ENCODE measurements at places on chromosomes 12 and 14.

- DNase-seq, result peak; percentile 17
Measured at GRCh38 chr12:90543841-90544240, 411.1 kb downstream of the CCER1 start.

GRCh38 chr12:49804821-49805220 is 23.4 kb downstream of the NCKAP5L start:
- DNase-seq, result no peak

- DNase-seq, result no peak
Measured at GRCh38 chr14:92650581-92651105, 97.8 kb downstream of the LGMN start.

DNA sequence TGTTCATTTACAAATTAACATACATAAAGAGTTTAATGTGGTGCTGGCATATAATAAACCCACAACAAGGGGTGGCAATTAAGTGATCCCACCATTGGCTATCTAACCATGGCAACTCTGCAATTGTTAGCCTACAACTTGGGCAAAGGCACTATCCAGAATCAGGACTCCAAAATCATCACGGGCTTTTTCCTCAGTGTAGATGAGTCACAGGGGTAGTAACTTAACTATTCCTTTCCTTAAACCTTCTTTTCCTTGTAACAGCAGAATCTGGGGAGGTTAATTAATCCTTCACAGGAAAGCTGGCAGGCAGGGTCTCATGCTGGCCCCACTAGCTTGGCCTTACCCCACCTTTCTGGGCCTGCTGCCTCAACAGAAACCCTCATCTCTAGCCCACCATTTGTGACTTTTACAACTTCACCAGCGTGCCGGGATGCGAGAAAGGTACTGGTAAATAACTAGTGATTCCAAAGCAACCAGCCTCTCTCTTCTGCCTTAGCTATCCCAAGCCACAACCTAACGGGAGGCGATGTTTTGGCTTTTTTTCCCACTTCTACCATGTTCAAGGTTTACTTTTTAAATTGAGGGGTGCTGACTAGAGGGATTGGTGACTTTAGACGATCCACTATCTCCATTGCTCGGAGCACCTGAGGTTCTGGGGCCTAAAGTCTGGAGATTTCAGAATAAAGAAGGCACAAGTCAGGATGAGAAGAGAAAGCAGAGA is 744 bp downstream of the ATP5MC2 start:
- no peak for DNase-seq

DNA sequence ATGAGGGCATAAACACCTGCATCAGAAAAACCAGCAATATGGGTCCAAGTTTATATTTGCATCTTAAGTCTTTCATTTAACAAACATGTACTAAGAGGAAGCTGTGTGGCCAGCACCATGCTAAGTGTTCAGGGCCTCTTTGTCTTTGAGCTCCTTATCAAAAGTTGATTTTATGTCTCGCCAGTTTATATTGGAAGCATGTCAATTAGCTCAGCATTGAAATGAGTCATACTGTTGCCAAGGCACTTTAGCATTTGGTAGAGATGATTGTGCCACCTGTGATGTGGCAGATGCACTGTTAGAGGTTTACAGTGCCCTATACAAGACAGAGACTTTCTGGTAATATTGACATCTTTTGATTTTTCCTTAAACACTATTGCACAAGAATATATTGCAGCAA is 68.5 kb downstream of the BHLHE41 start:
- DNase-seq, result peak; percentile 65

- DNase-seq, result peak; percentile 8
Measured at GRCh38 chr14:26765301-26765700, 167.5 kb upstream of the NOVA1 start.

DNA sequence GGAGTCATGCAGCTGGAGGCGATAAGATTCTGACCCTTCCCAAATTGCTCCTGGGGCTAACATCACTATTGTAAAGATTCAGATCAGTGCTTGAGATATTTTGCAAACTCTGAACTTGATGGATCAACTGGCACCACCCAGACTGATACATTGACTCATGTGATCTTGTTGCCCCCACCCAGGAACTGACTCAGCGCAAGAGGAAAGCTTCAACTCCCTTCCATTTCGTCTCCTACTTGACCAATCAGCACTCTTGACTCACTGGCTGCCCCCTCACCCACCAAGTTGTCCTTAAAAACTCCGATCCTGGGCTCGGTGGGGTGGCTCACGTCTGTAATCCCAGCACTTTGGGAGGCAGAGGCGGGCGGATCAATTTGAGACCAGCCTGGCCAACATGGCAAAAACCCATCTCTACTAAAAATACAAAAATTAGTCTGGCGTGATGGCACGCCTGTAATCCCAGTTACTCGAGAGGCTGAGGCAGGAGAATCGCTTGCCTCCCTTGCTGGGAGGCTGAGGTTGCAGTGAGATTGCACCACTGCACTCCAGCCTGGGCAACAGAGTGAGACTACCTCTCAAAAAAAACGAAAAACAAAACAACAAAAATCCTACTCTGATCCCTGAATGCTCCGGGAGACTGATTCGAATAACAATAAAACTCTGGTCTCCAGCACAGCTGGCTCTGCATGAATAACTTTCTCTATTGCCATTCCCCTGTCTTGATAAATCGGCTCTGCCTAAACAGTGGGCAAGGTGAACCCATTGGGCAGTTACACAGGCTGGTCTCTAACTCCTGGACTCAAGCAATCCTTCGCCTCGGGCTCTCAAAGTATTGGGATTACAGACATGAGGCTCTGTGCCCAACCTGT is 9.8 kb upstream of the ARF6 start:
- DNase-seq, result peak; percentile 39

GRCh38 chr14:101460986-101461750 is 100.1 kb upstream of the DIO3 start:
- DNase-seq, result no peak

DNA sequence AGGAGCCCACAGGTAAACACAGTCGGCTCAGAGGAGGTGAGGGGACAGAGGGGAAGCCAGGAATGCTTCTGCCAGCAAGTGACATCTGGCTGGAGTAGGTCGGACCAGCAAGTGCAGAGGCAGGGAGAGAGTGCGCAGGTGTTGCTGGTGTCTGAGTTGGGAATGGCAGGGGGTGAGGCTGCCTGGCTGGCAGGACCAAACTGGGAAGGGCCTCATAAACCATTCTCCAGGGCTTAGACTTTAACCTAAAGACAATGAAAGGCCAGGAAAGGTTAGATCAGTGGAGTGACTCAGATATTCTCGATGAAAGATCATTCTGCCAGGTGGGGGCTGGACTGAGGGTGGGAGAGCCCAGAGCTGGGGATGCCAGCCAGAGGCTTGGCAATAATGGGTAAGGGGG is 66.4 kb downstream of the ITPK1 start:
- no peak for DNase-seq

GRCh38 chr12:46555406-46555852 is 182.9 kb upstream of the SLC38A2 start:
- DNase-seq, result peak; percentile 92

GRCh38 chr12:24229031-24229700 is 279.7 kb upstream of the SOX5 start:
- no peak for DNase-seq

DNA sequence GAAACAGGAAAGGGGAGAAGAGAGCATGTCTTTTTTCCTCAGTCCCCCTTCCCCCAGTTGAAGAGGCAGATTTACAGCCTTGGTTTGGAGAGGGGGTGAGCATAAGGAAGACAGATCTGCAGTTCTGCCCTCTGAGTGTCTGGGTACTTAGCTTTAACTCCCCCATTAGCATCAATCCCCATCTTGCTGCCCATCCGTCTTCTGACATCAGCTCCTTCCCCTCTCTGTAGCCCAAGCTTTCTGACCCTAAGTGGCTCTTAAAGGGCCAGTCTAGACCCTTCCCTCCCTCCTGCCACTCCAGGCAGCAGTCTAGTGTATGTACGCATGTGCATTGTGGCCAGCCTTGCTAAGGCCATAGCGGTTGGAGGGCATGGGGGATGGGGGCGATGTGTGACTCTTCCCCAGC is 7.3 kb downstream of the GPR84 start:
- no peak for DNase-seq

- no peak for DNase-seq
Measured at GRCh38 chr14:64704743-64705380, 638 bp downstream of the PLEKHG3 start.

DNA sequence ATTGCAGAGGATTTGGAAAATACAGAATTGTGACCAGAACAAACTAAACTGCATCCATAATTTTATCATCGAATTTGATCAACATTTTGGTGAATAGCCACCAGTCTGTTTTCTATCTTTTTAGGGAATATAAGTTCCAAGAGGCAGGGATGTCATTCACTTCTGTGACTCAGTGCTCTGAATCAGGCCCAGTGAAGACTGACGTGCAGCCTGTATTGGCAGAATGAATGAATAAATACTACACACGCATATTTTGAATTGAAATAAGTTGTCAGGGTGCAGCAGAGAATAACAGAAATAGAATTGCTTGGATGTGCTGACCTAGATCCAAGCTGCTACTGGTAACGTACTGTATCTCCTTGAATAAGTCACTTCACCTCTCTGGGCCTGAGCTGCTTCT is 1.3 kb upstream of the EMP1 start:
- peak; percentile 61 for DNase-seq

DNA sequence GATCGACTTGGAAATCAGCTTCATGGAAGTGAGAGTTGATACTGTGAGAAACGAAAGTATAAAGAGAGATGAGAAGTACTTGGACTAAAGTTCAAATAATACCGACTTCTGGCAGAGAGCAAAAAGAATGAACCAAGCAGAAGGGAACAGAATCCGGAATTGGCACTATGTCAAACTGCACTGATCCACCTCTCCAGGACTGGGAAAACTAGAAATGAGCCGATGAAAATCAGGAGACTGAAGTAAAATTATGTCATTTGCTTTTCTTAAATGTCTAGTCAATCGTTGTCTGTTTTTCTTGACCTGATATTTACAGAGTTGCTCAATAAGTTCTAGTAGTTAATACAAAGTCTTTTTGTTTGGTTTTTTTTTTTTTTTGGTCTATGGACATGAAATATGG is 163.0 kb upstream of the FOXG1 start:
- no peak for DNase-seq

GRCh38 chr12:18415227-18415626 is 153.9 kb downstream of the PIK3C2G start:
- no peak for DNase-seq

DNA sequence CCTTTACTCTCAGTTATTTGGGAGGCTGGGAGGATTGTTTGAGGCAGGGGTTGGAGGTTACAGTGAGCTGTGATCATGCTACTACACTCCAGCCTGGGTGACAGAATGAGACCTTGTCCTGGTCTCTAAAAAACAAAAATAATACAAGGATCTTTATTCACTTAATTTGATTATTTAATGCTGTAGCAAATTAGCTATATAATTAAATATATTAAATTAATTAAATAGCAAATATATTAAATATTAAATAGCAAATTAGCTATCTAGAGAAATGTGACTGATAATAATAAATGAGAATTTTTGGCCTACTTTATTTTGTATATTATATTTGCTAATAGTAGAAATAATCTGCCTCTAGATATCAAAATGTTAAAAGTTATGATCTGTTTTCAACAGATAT is 298.8 kb upstream of the NAV3 start:
- DNase-seq, result no peak

GRCh38 chr14:37623426-37623951 is 28.1 kb downstream of the TTC6 start:
- peak; percentile 87 for DNase-seq

- no peak for DNase-seq
Measured at GRCh38 chr12:128852026-128852698, 1.1 kb upstream of the GLT1D1 start.

DNA sequence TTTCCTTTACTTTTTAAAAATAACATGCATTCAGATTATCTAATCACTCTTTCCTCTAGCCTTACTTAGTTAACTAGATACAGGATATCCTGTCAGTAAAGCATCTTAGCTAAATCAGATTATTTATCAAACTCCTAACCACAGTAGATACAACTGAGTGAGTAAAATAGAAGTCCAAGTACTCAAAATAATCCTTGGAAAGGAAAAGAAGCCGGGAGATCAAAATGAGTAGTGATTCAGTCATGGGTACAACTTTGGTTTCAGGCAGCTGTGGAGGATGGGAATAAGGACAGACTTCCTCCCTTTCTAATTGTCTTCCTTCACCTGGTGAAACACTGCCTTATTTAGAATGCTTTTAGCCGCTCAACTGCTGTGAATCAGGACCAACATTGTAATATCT is 29.4 kb downstream of the GNG2 start:
- no peak for DNase-seq

GRCh38 chr12:2138871-2139308 is 86.1 kb downstream of the CACNA1C start:
- peak; percentile 29 for DNase-seq

GRCh38 chr12:18703911-18704310 is 33.9 kb downstream of the PLCZ1 start:
- no peak for DNase-seq

- DNase-seq, result no peak
Measured at GRCh38 chr14:73862480-73862879, 10.8 kb downstream of the PTGR2 start.

DNA sequence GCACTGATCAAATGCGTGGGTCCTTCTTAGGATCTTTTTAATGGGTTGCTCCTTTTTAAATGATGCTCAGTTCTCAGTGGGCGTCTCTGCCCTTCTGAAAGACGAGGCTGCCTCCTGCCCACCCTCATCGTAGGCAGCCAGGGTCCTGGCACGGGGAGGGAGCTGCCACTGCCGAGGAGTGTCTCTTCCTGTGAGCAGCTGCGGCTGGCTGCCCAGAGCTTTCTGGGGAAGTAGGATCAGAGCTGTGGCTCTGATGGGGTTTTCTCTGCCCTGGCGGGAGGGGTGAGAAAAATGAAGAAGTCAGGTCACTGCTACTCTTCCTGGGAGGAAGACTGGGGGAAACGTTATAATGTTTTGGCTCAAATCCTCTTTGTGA is 31.1 kb upstream of the BEGAIN start:
- no peak for DNase-seq

DNA sequence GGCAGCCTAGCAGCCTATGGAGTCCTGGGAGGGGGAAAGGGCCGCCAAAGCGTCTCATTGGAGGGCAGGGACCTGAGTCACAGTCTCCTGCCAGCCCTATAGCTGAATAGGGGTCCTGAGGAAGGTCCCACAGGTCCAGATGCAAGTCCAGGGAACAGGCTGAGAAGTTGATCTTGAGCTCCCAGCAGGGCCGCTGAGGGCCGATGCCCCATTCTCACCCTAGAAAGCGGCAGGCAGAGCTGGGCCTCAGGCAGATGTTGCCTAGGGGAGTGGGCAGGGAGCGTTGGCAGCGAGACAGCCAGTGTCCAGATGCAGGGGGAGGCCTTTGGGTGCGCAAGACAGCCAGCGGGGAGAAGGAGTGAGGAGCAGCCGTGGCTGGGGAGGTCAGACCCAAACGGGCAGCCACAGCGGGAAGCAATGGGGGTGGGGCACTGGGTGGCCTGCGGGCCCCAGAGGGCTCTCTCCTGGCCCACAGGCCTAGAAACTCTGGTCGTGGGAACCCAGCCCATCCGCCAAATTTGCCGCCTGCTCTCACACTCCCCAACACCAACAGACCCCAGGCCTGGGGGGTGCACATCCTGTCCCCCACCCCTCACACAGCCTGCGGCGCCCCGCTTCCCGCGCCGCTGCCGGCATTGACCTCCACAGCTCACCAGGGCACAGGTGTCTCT is 1.1 kb downstream of the HDAC7 start:
- peak; percentile 55 for DNase-seq

- no peak for DNase-seq
Measured at GRCh38 chr12:129152351-129153104, 299.2 kb downstream of the GLT1D1 start.
